Jurkat, Clone E6-1 (cell line): ENCODE measurements at places on chromosomes 4 and X.

- DNase-seq: no peak
Measured at GRCh38 chrX:68723491-68724155, 76.2 kb downstream of the STARD8 start.

DNA sequence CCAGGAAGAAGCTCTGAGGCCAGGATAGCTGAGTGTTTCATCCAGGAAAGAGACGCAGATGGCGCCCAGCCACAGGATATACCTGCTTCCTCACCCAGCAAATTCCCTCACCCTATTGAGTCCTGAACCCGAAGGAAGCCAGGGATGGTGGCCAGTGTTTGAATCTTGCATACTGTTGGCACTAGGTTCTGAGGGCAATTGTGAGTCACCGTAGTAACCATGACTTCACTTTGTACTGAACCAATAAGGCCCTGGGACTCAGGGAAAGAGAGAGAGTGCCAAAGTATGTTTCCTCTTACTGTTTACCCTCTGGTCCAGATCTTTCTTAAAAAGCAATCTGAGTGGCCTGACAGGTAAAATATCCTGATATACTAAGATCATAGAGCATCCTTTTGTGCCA lies 25.6 kb upstream of the SMIM10L2A start:
- DNase-seq: no peak

- no peak for DNase-seq
Measured at GRCh38 chr4:55907469-55907868, 41.3 kb upstream of the CEP135 start.

DNA sequence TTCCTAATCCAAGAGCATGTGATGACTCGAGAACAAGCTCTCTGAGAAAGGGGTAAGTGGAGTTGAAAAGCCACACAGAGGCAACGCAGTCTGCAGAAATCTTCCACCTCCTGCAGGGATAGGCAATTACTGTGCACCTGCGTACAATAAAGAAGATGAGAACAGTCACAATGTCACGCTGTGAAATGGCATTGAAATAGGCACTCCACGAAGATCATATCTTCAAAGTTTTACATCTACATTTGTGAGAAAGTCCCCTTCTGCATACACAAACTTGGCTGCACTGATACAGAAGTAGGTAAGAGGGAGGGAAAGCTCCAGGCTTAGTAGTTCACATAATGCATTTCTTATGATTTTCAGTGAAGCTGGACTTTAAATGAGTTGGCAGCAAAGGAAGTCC lies 27.1 kb downstream of the DDX60L start:
- peak; percentile 75 for DNase-seq

DNA sequence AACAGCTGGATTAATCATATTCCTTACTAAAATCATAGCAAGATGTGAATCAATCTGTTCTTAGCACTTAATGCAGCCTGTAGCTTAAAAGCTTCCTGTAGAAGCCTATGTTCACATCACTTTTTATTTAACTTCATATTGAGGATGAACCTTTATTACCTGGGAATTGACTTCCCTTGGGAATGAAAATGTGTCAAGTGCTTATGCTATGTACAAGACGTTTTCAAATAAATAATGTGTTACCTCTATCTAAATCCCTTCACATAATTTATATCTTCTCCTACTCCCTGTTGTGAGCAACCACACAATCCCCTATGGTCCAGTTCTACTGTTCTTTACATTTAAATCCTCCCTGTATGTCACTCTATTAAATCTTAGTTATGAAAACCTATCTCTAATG lies 633.1 kb downstream of the FSTL5 start:
- no peak for DNase-seq

DNA sequence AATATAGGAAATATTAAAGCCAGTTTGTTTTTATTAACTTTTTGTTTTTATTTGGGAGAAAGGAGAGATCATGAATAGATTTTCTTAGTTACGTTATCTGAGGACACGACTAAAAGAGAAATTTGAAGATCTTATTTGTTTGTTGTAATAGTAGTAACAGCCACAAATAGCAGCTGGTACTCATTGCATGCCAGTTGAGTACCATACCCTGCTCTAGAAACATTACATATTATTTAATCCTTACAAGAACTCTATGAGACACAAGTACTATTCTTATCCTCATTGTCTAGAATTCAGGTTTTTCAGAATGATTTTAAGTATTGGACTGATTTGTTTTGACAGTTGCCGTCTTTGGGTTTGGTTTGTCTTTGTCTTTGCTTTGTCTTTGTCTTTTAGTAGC lies 31.8 kb downstream of the USP53 start:
- no peak for DNase-seq

DNA sequence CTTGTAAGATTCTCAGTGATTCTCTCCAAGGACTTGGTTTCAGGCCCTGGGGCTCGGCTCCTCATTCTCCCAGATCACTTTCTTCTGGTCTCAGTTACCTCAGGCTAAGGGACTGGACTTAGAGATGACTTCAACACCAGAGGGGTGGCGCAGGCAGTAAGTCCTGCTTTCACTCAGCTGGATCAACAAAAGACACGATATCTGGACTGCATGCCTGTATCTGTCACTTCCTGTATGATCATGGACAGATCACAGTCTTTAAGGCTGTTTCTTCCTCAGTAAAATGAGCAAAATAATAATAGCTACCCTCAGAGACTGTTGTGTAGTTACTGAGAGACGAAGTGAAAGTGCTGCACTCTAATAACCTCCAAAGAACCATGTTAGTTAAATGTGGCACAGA lies 19.5 kb upstream of the CXCR3 start:
- no peak for DNase-seq

GRCh38 chrX:107000013-107000515 lies at the start of gene MORC4:
Gene MORC4, minus strand, starts transcription at chrX:107000212. Its CDS starts 243 bp downstream, at chrX:106999969.
- DNase-seq: no peak

- no peak for DNase-seq
Measured at GRCh38 chr4:181755846-181756245, 487.4 kb upstream of the TENM3 start.

- no peak for DNase-seq
Measured at GRCh38 chr4:82042042-82042441, 331.7 kb downstream of the HNRNPD start.
